Activated CD4-positive, alpha-beta T cell treated with anti-CD3 and anti-CD28 coated beads, Interleukin-2, amount 50 U/mL, for 1 hour (primary cell): ENCODE measurements at places on chromosomes 13 and 19.

DNA sequence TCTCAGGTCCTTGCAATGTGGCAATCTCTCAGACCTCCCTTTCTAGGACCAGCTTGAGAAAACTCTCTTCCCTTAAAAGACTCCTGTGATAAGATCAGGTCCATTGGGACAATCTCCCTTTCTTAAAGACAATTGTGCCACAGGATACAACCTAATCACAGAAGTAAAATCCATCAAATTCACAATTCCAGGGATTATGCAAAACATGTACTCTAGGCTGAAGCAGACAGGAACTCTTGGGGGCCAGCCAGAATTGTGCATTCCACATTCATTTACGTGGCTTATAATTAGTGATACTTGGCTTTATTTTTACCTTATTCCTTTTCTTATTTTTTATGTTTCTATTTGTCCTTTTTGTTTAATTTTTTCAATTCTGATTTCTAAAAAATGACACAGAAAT is 257.9 kb downstream of the KLF12 start:
- DNase-seq = no peak

DNA sequence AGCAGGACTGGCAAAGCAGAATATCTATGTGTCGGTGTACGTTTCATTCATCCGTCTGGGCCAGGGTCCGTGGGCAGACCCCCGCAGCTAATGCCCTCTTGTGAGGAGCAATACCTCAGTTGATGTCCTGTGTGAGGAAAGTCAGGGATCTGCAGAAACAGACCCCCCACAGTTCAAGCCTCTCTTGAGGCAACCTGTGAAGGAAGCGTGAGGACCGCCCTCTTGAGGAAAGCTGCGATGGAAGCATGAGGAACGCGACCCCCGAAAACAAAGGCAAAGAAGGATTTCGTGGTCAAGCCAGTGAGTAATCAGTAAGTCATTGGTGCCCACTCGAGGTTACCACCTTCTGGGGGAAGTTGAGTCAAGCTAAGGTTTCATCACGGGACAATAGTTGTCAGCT is 20.9 kb upstream of the ZNF83 start:
- DNase-seq = no peak

GRCh38 chr13:21164631-21165030 is 11.7 kb downstream of the SKA3 start:
- no peak for DNase-seq

- DNase-seq = no peak
Measured at GRCh38 chr19:52673014-52673413, 34.9 kb upstream of the ZNF83 start.

DNA sequence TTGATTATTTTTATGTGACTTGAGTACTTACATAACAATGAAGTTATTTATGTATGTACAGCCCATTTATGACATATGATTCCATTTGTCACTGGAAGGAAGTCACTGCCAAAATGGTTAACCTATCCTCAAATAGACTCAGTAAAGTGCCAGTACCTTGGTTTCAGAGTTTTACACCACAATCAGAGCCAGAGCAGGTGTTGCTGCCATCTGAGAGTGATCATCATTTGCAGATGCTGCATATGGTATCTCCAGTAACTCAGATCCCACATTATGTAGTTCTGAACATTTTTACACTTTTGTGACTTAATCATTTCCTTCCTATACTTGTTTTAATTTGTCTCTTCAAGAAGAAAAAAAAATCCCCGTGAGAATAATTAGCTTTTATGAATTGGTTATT is 313.3 kb downstream of the HS6ST3 start:
- no peak for DNase-seq
